Neural progenitor cell (in vitro differentiated cells): ENCODE measurements at places on chromosomes 13 and 19.

DNA sequence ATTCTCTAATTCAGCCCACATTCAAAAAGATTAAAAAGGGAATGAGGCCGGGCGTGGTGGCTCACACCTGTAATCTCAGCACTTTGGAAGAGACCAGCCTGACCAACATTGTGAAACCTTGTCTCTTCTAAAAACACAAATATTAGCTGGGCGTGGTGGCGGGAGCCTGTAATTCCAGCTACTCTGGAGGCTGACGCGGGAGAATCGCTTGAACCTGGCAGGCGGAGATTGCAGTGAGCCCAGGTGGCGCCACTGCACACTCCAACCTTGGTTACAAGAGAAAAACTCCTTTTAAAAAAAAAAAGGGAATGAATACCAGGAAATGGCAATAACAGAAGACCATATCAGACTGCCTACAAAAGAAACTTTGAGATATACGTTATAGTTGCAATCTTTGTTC lies 1244.5 kb downstream of the PCDH9 start:
- peak; percentile 39 for DNase-seq

DNA sequence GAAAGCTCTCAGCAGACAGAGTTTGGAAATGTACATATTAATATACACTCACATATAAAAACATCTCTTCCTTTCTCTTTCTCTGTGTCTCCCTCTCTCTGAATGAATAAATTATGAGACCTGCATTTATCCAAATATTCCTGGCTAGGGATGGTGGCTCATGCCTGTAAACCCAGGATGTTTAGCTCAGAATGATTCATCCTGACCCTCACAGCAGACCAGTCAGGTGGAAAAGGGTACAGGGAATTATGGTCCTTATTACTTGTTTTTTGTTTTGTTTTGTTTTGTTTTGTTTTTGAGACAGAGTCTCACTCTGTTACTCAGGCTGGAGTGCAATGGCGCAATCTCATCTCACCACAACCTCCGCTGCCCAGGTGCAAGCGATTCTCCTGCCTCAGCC lies 71.1 kb downstream of the ZNF429 start:
- DNase-seq, result no peak

- DNase-seq, result no peak
Observed at GRCh38 chr13:19181021-19181620, 503 bp downstream of the TUBA3C start.

- no peak for DNase-seq
Observed at GRCh38 chr13:43770871-43771270, 15.9 kb downstream of the ENOX1 start.

- DNase-seq, result no peak
Observed at GRCh38 chr13:37685206-37685605, 86.6 kb upstream of the POSTN start.

DNA sequence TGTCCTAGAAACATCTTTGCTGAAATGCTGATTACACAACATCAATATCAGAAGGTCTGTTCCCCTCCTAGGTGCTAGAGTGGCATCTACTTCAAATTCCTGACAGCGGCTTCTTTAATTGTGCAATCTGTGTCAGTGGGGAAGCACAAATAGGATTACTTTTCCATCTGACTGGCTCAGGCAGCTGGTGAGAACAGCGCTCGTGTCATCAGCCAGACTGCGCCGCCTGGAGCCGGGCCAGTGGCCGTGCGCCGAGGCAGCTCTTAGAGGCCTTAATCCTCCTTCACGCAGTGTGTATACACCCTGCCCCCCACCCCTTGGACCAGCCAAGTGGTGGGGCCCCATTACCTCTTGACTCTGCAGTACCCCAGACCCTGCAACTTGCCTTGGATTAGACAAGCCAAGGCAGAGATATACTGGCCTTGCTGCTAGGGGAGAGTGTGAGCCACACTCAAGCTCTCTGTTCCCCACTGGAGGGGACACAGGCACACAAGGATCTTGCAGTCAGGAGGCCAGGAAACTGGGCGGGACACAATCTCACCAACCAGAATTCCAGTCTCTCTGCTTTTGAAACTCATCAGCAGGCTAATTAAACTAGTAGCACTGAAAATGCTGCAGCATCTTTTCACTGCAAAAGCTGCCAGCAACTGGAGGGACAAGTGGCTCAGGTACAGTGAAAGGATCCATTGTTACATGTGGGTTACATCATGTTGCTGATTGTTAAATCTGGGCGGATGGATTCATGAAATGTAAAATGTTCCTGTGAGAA lies 48.9 kb upstream of the EPHX3 start:
- peak; percentile 96 for DNase-seq

DNA sequence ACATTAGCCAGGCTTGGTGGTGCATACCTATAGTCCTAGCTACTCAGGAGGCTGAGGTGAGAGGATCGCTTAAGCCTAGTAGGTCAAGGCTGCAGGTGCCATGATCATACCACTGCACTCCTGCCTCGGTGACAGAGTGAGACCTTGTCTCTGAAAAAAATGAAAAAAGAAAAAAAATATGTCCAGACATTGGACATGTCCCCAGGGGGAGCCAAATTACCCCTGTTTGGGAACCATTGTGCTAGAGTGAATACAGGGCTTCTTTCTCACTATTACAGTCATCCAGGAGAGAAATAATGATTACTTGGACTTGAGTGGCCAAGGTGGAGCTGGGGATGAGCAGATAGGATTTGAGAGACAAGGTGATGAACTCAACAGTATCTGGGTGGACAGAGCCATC lies 52.9 kb upstream of the ABCC4 start:
- no peak for DNase-seq

DNA sequence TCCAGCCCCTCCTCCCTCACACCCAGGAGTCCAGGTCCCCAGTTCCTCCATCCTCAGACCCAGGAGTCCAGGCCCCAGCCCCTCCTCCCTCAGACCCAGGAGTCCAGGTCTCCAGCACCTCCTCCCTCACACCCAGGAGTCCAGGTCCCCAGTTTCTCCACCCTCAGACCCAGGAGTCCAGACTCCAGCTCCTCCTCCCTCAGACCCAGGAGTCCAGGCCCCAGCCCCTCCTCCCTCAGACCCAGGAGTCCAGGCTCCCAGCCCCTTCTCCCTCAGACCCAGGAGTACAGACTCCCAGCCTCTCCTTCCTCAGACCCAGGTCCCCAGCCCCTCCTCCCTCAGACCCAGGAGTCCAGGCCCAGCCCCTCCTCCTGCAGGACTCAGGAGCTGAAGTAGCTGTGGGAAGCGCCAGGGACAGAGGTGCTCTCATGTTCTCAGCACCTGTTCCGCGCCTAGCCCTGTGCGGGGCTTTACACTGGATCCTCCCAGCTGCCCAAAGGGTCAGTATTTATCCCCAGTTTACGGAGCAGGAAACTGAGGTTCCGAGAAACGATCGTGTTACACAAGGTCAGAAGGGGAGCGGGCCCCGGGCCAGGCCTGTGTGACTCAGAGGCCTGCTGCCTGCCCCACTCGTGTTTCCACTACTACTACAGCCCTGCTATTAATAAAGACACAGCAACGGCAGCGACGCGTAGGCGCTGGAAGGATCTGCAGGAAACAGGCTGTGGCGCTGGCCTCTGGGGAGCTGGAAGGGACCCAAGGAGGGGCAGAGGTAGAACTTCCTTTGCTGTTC lies 1.7 kb upstream of the SBK3 start:
- peak; percentile 42 for DNase-seq

DNA sequence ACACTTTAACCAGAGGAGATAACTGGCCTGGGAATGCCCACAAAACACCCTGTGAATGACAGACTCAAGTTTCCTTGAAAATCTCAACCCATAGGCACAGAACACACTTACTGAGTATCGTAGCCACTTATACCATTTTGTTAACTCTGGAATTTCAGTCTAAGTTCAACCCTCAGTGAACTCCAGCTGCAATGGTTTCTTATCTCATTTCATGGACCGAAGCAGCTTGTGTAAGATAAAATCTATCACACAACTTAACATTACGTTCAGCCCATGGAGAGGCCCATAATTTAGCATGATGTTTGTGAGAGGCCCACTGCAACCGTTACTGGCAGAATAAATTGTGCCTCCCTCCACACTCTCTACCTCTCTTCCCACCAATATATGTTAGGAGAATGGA lies 323.0 kb downstream of the DNAJC15 start:
- DNase-seq, result no peak

DNA sequence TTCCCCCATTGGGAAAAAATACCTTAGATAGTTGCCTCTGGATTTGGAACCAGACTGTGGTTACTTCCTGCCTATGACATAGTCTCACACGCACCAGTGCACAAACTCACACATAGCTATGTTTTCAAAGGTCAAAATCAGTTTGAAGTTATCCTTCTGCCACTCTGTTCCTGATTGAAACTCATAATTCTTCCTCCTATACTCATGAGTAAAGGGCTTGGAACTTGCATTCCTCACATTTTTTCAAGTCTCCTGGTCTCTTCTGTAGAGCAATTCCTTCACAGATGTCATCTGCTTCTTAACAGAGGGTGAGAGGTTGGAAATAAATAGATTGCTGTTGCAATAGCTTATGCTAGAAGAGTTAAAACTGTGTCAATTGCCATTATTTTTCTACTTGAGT lies 18.6 kb upstream of the POSTN start:
- DNase-seq, result no peak

DNA sequence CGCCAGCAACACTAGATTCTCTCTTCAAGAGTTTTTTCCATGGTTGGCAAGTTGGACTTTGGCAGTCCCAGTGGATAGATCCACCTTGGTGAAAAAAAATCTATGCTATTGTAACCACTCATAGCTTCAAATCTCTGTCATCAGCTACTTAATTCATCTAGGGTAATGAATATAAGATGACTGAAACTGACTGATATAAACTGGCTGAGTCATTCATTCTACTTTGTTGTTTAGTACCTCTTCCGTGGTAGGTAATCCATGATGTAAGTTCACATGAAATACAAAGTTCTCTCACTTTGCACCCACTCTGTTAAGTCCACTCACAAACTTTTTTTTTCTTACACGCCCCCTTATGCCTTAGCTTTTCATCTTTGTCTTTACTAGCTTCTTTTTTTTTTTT lies 1381.5 kb downstream of the SLITRK5 start:
- no peak for DNase-seq

GRCh38 chr19:13872339-13872694 lies 4.6 kb upstream of the NANOS3 start:
- no peak for DNase-seq

DNA sequence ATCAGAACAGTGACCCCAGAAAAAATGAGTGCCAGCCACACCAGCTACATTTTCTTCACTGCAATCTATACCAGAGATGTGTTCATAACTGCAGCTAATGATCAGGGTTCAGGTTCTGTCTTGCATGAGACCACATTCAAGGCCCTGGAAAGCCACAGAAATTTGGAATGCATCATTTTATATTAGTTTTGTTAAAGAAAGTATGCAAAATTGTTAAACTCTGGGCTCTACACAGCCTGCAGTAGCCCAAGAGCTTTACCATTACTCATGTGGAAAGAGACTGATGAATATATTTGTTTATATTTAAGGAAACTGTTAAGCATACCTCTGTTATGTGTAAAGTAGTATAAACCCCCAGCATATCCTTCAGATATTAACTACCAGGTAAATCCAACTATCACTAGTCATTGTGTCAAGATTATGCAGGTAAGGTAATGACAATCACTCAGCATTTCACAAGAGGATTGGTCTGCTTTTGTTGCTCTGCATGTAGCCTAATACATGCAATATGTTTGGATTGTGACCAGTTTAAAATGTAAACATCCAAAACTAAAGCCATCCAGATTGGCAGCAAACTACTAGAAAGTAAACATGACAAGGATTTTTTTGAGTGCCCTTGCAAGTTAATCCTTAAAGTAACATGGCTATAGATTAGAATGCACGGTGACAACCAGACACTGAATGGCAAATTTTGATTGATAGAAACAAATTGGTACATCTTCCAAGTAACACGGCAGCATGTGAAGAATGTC lies 429.1 kb upstream of the ARGLU1 start:
- DNase-seq, result no peak

GRCh38 chr19:47573071-47574026 lies at the start of gene ZNF541:
Gene ZNF541 (minus strand): TSS chr19:47573148. CDS start chr19:47555856, 17,292 bp downstream.
- DNase-seq, result no peak

DNA sequence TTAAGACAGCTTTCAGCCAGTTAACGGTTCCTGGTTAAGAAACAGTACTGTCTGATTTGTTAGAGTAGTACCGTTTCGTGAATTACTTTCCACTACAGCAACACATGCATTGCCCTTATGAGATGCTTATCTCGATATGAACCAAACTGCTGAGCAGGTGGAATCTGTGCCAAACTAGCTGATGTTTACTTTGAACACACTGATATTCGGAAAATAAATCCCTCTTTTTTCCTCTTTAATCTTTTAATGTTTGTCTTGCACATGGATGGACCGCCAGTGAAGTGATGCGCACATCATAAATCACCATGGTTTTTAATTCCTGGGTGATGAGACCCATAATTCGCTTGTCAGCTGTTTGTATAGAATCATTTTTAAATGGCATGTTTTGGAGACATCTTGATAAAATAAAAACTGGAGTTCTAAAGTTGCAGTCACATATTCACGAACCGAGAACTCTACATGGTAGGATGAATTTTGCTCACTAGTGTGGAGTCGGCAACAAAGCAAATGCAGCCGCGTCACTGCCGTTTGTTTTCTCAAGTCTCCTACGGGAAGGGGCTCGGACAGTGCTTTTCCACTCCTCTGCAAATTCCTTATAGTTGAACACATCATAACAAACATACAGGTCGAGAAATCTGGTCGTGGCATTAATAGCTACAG lies 1.1 kb downstream of the GJA3 start:
- DNase-seq, result peak; percentile 51

GRCh38 chr19:5676105-5676771 lies 4.1 kb downstream of the MICOS13 start:
- DNase-seq, result no peak

DNA sequence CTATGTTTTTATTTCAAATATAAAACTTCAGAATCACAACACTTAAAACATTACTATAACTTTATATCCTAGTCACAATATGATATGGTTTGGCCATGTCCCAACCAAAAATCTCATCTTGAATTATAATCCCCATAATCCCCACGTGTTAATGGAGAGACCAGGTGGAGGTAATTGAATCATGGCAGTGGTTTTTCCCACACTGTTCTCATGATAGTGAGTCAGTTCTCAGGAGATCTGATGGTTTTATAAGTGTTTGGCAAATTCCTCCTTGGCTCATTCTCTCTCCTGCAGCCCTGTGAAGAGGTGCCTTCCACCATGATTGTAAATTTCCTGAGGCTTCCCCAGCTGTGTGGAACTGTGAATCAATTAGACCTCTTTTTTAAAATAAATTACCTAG lies 307.6 kb downstream of the SPRY2 start:
- no peak for DNase-seq
